ENCODE measurements at places on chromosomes 13 and 19. TPM values are rescaled to one million over a fixed set of nuclear protein-coding genes. Genes with fewer than 3 reads are reported as not detected.

The KCNC3 gene
- total RNA-seq = 0.12 TPM

The DUS3L gene
- total RNA-seq = 35.3 TPM

The POSTN gene
- 32.6 TPM for total RNA-seq

The DBP gene
- total RNA-seq = 16.6 TPM

The ZNF208 gene
- total RNA-seq = 0.98 TPM

Measured in RPMI7951 (cell line).